ENCODE measurements at places on chromosomes 3 and 15.

- DNase-seq: no peak
Measured at GRCh38 chr3:127831723-127832172, 9.4 kb upstream of the MGLL start.

- no peak for DNase-seq
Measured at GRCh38 chr15:26134812-26135211, 271.7 kb upstream of the ATP10A start.

GRCh38 chr3:55434789-55435188 is 52.3 kb downstream of the WNT5A start:
- no peak for DNase-seq

GRCh38 chr3:59212128-59212779 is 162.4 kb upstream of the CFAP20DC start:
- DNase-seq: no peak

DNA sequence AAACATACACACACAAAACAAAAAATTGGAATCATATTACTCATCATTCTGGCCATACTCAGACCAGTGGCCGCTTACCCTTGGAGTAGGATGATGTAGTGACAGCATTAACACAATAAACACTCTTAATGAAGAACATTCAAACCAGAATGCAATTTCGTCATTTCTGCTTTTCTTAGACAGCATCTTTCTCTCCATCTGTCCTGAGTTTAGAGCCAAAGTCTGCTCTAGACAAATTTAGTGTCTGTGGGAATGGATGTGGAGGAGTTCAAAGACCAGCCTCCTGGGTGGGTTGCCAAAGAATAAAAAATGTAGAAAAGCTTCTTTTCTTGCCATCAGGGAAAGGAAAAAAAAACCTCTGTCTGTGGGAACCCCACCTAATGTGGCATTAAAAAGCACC is 212.4 kb upstream of the POU1F1 start:
- no peak for DNase-seq

Measured in stimulated activated CD8-positive, alpha-beta memory T cell treated with anti-CD3 and anti-CD28 coated beads, Interleukin-4, amount 100 ng/mL, for 24 hours (primary cell).